ENCODE measurements at places on chromosomes 5 and 9.

DNA sequence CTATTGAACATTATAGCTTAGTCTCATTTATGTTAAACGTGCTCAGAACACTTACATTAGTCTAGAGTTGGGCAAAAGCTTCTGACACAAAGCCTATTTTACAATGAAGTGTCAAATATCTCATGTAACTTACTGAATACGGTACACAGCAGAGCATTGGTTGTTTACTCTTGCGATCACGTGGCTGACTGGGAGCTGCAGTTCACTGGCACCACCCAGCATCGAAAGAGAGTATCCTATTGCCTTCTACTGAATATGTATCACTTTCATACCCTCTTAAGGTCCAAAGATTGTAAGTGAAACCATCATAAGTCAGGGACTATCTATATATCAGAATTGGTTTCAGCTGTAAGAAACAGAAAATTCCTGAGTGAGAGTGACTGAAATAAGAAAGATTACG lies 42.6 kb upstream of the OSMR start:
- DNase-seq: no peak

DNA sequence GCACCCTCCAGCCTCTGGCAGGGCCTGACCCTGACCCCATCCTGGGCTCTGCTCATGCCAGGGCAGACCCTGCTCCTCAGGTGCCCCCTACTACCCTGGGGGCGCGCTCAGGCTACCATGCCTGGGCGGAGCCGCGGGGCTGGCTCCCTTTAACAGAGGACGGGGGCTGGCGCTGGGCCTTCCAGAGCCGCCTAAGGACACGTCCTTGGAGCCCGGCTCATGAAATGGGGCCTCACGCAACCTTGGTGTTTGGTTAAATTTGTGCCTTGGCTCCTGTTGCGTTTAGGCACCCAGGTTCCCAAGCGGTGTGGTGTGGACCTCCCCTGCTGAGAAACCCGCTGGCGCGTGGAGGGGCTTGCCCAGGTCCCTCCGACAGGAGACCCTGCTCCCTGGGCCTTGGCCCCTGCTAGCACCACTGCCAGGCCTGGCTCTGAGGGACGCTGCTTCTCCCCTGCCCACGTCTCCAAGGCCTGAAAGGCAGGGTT lies 3.4 kb upstream of the EHMT1 start:
- no peak for DNase-seq

- no peak for DNase-seq
Measured at GRCh38 chr9:130519927-130520326, 59.5 kb upstream of the FUBP3 start.

GRCh38 chr9:81264516-81264915 lies 424.8 kb downstream of the TLE1 start:
- DNase-seq: no peak

DNA sequence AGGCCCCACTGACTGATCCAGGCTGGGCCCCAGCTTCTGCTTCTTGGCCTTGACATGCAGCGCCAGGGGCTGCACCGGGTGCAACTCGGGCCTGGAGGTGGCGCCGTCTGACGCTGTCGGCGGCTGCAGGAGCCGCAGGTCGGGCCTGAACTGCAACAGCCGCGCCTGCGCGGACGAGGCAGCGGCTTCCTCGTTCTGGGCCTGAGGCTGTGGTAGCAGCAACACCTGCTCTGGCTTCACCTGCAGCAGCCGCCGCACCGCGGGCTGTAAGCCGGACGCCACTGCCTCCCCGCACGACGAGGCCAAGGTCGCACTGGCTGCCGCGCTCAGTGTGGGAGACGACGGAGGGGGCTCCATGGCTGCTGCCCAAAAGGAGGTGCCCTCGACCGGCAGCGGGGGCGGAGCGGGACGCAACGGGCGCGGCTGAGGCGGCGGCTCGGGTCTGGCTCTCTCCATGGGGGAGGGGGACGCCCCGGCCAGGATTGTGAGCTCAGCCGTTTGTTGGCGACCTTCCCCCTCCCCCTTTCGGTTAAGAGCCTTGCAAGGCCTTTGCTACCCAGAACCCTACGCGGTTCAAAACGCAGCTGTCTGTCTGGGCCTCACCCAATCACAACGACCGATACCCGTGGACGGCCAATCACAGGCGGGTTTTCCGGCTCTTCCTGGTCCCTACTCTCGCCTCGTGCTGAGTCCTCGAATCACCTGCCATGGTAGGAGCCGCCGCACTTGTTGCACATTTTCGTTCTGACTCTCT lies 438 bp downstream of the SOX30 start:
- DNase-seq: peak; percentile 54

DNA sequence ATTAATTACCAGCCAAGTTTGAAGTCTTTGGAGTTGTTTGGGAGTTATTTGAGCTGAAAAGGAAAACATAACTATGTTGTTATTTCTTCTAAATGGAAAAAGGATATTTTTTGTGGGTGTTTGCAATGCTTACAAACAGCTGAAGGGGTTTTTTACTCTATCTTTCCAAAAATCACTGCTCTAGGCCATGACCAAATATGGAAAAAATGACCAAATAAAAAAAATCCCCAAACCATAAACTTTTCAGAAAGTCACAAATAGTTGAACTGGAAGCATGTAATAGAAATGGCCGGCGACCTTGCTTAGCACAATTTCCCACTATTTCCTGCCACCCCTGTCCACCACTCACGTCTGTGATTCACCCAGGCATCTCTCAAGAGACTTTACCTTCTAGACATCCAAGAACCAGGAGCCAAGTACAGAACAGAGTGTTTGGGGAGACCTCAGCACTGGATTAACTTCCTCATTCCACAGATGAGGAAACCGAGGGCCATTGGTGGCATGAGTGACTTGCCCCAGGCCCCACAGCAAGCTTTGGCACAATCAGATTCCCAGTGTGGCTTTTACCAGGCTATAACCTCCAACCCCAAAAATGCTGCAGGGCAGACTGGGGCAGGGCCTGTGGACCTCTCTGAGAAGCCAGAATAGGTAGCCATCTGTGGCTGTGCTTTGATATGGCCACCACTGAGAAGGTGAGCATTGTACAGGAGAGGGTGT lies 84.5 kb downstream of the NRG2 start:
- DNase-seq: no peak

DNA sequence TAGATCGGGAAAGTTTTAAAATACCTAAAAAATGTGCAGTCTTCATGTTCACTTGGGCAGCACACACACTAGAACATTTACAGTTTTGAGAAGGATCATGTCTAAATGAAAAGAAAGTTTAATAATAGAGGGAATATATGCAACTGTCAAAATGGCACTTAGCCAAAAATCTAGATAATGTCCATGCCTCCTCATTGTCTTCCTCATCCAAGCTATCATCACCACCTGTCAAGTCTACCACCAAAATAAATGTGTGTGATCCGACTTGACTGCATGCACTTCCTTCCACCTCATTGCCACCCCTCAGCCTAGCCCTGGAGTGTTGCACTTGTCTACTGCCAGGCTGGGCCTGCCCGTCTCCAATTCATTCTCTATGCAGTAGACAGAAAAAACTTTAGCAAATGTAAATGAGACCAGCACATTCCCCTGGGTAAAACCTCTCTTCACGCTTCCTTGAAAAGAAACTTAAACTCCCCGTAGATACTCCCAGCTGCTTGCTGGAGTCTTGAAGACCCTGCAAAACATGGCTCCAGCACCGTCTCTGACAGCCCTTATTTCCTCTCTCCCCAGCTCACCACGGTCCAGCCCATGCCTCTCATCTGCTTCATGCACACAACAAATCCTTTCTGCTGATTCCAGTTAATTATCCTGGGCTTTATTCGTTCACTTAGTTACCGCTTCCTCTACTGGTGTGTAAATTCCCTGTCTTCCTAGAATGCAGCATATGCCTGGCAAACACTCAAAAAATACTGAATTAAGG lies 66.9 kb downstream of the FANCC start:
- no peak for DNase-seq

GRCh38 chr5:68432682-68433081 lies 217.1 kb downstream of the PIK3R1 start:
- no peak for DNase-seq

GRCh38 chr5:138890644-138891043 lies 15.5 kb upstream of the LRRTM2 start:
- DNase-seq: no peak

DNA sequence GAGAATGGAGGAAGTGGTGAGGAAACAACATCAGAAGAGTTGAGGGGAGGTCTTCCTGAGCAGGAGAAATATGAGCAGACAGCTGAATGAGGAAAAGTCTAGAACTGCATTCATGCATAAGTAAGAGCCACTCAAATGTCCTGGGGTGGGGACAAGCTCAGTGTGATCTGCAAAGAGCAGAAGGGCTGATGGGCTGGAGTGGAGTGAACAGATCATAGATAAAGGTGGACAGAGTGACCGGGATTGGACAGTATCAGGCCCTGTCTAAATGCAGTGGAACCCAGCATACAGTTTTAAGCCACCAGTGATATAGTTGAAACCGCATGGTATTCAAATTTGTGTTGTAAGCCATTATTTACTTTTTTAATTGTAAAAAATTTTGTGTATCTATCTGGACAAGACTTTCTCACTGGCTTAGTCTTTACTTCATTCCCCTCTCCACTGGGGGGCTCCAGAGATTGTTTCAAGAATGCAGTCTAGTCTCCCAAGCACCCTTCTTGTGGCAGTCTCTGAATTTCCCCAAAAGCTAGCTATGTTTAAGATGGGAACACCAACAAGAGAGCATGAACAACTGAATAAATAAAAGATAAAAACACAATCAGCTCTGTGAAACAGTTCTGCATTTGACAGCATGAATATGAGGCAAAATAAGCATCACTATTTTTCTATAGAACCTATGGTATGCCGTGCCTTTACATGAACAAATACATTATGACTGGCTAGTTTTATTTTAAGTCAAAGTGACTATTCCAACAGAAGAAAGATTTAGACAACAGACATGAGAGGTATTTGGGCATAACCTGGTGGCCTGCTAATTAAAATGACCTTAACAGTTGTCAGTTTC lies 10.7 kb upstream of the STK32A start:
- DNase-seq: no peak

GRCh38 chr9:1261879-1262766 lies 212.0 kb downstream of the DMRT2 start:
- DNase-seq: no peak

GRCh38 chr5:92378966-92379611 lies 996.0 kb upstream of the ARRDC3 start:
- DNase-seq: no peak

- no peak for DNase-seq
Measured at GRCh38 chr5:27944471-27944870, 906.1 kb upstream of the CDH9 start.

- DNase-seq: no peak
Measured at GRCh38 chr9:69527454-69527853, 144.7 kb downstream of the APBA1 start.

- DNase-seq: no peak
Measured at GRCh38 chr5:34660444-34660843, 4.3 kb downstream of the RAI14 start.

- no peak for DNase-seq
Measured at GRCh38 chr5:109388407-109388806, 21.4 kb downstream of the PJA2 start.

GRCh38 chr9:20331095-20331685 lies 291.1 kb downstream of the MLLT3 start:
- DNase-seq: no peak

GRCh38 chr9:84397151-84397728 lies 56.7 kb upstream of the SLC28A3 start:
- DNase-seq: peak; percentile 55

- DNase-seq: no peak
Measured at GRCh38 chr9:133563291-133563796, 28.8 kb downstream of the ADAMTSL2 start.

GRCh38 chr5:151151793-151152192 lies 5.8 kb downstream of the ANXA6 start:
- DNase-seq: peak; percentile 88

DNA sequence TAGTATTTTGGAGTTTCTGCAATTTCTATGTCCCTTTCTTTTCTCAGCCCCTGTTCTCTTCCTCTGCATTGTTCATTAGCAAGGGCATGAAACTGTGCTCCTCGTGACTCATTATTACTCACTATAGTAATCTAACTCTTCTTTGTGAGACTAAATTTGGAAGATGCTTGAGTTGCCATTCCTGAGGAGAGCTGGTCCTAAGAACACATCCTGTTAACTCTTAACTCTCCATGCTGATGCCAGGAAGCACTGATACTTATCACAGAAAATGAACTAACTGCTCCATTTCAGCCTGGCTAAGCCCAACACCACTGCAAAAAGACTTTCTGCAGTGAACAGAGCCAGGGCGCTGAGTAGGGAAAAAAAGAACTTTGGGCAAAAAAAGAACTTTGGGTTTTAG lies 10.6 kb upstream of the CSNK1A1 start:
- DNase-seq: no peak

DNA sequence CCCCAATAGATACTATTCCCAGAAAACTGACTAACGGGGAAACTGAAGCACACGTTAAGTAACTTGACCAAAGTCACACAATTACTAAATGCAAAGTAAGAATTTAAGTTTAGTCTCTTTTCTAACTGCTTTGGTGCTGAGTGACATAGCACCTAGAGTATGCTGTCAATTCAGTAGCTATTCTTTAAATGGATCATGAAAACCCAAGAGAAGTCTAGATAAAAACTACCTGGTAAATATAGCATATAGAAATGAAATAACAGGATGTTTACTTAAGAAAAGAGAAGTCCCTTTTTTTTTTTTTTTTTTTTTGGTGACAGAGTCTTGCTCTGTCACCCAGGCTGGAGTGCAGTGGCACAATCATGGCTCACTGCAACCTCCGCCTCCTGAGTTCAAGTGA lies 129.2 kb downstream of the PDE4D start:
- no peak for DNase-seq

GRCh38 chr9:127313042-127313560 lies 48.5 kb downstream of the GARNL3 start:
- DNase-seq: no peak

GRCh38 chr5:115050866-115051265 lies 118.8 kb downstream of the TRIM36 start:
- no peak for DNase-seq

GRCh38 chr9:91150998-91151717 lies 210.6 kb downstream of the AUH start:
- DNase-seq: peak; percentile 73

- no peak for DNase-seq
Measured at GRCh38 chr9:134553061-134553891, 88.3 kb upstream of the COL5A1 start.

DNA sequence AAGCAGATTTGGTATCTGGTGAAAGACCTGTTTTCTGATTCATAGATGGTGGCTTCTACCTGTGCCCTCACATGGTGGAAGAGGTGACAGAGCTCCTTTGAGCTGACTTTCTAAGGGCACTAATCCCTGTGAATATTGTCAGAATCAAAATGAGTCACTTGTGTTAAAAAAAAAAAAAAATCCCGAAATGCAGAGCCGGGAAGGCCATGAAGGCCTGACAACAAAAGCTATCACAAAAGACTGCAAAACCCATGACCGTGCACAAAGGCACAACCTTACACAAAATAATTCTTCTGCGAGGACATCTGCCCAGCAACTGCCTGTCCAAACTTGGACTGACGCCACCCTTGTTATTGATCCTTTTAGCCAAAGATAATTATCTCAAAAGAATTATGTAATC lies 19.6 kb upstream of the UBTD2 start:
- DNase-seq: no peak

- DNase-seq: no peak
Measured at GRCh38 chr5:67350185-67350584, 153.6 kb upstream of the CD180 start.

- no peak for DNase-seq
Measured at GRCh38 chr5:39447968-39448367, 23.2 kb upstream of the DAB2 start.

Measured in stimulated activated effector memory CD8-positive, alpha-beta T cell treated with anti-CD3 and anti-CD28 coated beads, Interleukin-12 subunit alpha, Interleukin-12 subunit beta, amount 100 ng/mL, for 72 hours (primary cell).